ENCODE measurements at places on chromosomes 1 and 21. TPM values are rescaled to one million over a fixed set of nuclear protein-coding genes. Genes with fewer than 3 reads are reported as not detected.

DNA sequence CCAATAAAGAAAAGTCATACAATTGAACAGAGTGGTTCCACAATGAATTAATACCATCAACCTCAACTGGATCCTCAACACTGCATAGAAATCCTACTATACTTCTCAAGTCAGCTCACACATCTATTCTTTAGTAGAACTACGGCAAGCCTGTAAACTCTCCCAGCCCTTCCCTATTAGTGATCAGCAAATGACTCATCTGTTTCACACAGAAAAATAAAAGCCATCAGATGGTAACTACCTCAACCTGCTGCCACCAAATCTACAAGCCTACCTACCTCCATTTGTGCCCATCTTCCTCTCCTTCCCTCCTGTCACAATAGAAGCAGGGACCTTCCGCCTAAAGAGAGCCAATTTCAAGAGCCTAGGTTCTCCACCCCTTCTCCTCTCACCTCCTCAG, 63.6 kb downstream of the DMAP1 start:
- DNase-seq = no peak

DNA sequence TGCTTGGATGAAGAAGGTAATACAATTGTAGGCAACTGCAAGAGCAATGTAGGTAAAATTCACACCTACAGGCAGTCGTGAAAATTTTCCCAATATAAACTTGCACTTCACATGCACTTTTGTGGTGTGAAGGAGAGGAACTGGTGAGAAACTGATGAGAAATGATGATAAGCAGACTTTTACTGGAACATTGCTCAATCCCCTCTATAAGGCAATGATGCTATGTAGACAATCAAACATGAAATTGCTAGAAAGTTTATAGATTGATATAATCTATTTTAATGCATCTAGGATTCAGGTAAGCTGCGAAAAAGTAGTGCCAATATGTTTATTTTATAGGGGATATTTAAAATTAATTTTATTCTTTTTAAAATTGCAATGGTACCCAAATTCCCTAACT, 802.2 kb downstream of the KCNT2 start:
- DNase-seq = no peak

DNA sequence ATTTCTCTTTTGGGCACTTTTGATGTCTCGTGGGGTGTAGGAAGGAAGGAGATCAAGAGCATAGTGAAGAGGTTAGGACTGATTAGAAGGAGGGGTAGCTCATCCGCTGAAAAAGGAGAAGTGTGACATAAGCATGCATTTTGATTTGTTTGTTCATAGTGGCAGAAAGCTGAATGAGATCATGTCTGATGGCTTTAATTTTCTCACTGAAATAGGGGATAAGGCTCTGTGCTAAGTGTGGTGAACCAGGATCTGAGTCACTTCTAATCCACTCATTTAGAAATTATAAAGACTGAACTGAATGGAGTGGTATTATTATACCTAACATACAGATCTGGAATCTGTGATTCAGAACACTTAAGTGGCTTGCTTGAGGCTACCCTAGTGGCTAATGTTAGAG, 344.5 kb downstream of the PDE4B start:
- no peak for DNase-seq

DNA sequence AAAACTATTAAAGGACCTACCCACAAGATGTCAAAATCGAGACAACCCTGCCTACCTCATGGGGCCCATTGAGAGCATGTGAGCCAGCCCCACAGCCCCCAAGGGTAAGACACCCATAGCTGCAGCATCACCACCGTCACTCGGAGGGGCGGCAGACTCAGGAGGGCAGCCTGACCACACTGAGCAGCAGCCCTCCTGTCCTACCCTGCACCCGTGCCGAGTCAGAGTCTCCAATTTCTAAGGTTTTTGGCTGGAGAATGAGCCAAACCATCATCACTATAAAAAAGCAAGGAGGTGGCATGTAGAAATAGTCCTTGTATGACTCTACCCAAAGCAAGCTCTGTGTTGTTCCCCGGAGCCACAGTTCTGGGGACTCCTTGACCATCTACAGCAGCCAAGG, 94.7 kb downstream of the SSBP3 start:
- DNase-seq = no peak

GRCh38 chr21:29888437-29888836, 51.4 kb downstream of the GRIK1 start:
- DNase-seq = no peak

DNA sequence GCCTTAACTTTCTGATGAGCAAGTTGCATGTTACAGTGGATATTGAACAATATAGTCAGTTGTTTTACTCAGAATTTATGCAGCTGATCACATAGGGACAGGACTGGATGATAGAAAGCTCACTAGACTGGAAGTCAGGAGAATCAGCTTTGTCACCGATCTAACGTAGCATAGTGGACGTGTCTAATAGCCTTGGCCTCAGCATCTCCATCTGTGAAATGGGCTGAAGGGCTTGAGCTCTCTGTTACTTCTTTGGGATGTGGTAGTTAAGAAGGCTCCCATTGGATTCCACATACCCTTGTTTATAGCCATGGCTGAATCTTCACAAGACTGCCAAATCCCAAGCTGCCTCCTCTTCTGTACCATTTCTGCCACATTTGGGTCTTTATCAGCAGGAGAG, 190.6 kb downstream of the GRIK1 start:
- no peak for DNase-seq

GRCh38 chr1:245748240-245748639, 593.5 kb downstream of the KIF26B start:
- no peak for DNase-seq

DNA sequence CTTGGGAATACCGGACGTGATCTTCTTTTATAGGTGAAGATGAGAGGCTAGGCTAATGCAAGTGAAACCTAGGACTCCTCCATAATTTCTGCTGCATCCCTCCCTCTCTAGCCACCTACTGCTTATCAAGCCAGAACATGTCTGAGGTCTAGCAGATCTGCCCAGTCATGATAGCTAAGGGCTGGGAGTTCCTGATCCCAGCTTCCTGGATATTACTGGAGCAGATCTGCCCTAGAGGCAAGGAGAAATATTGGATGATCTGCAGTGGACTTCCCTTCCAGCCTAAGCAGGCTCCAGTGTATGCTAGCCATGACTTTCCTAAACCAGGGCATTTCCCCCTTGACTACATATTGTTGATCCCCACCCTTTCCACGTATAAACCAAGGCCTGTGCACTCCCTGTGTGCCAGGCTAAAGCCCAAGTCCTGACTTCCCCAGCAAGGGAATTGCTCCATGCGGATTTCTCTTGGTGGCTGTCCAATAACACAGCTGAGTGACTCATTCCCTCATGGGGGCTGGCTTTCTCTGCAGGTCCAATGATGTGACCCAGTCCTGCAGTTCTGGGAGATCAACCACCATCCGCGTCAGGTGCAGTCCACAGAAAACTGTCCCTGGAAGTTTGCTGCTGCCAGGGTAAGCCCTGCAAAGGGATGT, 15.5 kb upstream of the SARS1 start:
- no peak for DNase-seq

DNA sequence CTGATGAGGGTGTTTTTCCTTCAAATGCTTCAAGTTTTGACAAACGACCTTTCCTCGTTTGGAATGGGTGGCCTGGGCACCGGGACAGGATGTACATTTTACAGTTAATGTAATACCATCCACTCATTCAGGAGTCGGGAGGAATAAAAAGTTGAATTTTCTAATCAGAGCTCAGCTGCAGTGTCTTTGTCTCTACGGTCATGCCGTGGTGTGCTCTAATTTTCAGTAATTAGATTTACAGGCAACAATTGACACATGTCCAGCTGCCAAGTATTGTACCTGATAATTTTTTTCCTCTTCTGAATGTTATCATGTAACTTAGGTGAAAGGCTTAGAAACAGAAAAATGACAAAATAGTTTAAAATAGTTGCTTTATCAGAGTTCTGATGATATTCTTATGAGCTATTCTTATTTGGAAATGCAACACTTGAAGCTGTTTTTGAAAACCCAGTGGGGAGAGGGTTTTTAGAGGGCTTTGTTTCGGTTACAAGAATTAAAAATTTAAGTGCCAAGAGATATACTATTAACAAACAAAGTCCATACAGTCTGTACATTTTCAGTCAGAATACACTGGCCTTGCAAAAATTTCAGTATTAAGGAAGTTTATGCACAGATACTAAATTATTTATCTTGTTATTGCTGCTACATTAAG, 1.0 kb downstream of the CDKN2C start:
- no peak for DNase-seq

- no peak for DNase-seq
Observed at GRCh38 chr1:184975208-184975870, 1.0 kb upstream of the NIBAN1 start.

- no peak for DNase-seq
Observed at GRCh38 chr1:19596065-19596713, 47.9 kb upstream of the NBL1 start.

Gene ZSWIM5
- 9.0 TPM for total RNA-seq

Gene LMX1A
- total RNA-seq = 0.22 TPM

Gene GPA33
- total RNA-seq = 531 TPM

Gene PTCH2
- total RNA-seq = 0.52 TPM
